Stimulated activated CD4-positive, alpha-beta T cell treated with anti-CD3 and anti-CD28 coated beads, Interleukin-12 subunit alpha, Interleukin-12 subunit beta, amount 100 ng/mL, for 24 hours (primary cell): ENCODE measurements at places on chromosomes 7 and 10.
A peak's percentile ranks its signal among the peaks of the same experiment; 100 is the strongest.

DNA sequence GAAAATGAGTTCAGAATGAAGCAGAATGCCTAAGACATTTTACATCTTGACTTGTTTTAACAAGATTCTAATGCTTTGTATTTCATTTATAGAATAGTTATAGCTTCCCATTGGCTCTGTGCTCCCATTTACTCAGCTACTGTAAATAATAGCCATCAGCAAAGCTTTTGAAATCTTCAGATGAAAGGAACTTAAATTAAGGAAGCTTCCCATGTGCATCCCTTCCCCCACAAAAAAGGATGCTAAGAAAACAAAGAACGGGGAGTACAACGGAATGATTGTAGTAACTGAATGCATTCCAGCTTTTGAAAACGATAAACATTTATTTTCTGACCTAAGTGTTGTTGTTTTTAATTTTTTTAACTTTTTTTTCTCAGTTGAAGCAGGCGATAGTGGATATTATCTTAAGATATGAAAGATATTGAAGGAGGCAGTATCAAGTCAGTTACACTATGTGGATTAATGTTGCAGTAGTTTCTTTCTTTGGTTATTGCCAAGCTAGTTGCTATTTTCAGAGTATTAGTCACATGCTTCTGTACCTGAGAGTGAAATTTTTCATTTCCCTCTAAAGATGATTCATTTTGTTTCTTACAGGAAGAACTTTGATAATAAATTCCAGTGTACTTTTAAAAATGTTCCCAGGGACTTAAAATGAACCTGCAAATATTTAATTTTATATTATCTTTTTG lies 129.2 kb downstream of the KCND2 start:
- no peak for DNase-seq

DNA sequence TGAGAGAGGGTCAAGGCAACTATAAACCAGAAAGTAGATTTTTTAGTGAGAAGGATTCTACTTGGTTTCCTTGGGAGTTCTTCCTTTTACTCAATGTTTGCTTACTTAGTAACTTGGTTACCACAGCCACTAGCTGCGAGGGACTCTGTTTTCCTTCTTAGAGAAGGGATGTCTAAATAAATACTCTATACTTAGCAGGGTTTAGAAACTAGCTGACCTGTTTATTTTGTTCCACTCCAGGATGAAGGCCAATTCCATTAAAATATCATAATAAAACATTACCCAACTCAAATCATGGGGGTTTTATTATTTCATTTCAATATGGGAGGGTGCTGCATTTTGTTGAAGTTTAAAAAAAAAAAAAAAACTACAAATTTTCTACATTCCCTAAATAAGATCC lies 87.3 kb downstream of the PPP1R3A start:
- no peak for DNase-seq

- DNase-seq, result no peak
Observed at GRCh38 chr10:28624351-28624750, 53.0 kb upstream of the BAMBI start.

DNA sequence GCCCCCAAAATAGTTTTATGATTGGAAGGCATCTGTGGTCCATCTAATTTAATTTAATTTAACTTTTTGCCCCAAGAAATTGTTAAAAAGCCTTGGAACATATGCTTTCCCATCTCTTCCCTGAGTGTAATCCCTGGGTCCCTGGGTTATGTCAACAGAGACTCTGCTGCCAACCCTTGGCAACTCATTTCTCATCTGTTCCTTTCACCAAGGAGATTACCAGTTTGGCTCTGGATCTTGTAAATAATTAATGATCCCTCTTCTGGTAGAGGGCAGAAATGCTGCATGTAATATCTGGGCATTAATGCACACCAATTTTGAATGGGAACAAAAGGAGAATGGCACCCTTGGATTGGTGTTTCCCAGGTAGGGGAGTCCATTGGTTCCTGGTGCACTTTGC lies 514.2 kb downstream of the CCSER2 start:
- no peak for DNase-seq

DNA sequence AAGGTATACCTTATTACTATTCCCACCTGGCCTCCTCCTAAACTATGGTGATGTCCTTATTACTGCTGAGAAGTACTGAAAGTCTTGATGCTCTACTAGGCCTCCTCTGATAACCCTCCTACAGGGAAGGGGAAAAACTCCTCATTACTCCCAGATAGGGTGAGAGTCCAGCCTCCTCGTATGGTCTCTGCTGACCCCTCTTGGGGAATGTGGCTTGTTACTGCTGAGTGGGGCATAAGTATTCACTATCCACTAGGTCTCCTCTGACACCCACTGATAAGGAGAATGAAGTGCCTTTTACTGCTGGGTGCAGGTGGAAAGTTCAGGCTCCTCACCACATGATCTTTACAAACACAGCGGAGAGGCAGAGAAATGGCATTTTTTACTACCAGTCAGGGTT lies 222.9 kb downstream of the CHRM2 start:
- DNase-seq, result no peak

DNA sequence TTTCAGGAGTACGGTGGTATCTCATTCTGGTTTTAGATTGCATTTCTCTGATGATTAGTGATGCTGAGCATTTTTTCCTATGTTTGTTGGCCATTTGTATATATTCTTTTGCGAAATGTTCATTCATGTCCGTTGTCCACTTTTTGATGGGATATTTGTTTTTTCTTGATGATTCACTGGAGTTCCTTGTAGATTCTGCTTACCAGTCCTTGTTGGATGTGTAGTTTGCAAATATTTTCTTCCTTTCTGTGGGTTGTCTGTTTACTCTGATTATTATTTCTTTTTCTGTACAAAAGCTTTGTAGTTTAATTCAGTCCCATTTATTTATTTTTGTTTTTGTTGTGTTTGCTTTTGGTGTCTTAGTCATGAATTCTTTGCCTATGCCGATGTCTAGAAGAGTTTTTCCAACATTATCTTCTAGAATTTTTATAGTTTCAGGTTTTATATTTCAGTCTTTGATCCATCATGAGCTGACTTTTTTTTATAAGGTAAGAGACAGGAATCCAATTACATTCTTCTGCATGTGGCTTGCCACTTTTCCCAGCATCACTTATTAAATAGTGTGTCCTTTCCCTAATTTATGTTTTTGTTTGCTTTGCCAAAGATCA lies 320.5 kb downstream of the MAGI2 start:
- no peak for DNase-seq

- no peak for DNase-seq
Observed at GRCh38 chr10:103917302-103918052, 507 bp downstream of the STN1 start.

DNA sequence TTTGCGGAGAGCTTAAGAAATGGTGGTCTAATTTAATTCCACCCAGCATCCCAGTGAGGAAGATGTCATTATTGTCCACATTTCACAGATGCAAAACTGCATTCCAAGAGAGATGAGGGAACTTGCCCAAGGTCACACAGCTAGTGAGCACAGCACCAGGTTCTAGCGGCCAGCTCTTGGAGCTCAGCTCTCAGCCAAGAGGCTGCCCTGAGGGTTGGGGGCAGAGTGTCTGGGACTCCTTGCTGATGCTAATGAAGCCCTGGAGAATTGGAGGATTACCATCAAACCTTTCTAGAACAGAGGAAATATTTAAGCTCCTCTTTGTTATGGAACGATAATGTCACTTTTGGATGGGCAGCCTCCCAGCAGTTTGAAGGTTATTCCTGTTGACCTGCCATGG lies 48.0 kb downstream of the PLPP4 start:
- DNase-seq, result no peak

DNA sequence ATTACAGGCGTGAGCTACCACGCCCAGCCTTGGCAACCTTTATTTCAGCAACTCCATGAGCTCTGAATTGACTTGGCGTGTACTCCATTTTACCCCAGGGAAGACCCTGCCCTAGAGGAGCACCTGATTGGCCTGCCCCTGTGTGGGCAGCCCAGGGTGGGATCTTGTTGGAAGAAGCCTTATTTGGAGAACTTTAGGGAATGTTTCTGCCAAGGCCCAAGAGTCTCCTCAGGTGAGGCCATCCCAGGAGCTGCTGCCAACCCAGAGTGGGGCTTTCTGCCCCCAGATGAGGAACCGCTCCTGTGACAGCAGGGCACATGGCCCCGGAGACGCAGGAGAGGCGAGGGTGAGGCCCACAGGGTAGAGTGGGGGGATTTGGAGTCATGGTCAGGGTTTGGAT lies 42.0 kb downstream of the VWA2 start:
- DNase-seq, result no peak

DNA sequence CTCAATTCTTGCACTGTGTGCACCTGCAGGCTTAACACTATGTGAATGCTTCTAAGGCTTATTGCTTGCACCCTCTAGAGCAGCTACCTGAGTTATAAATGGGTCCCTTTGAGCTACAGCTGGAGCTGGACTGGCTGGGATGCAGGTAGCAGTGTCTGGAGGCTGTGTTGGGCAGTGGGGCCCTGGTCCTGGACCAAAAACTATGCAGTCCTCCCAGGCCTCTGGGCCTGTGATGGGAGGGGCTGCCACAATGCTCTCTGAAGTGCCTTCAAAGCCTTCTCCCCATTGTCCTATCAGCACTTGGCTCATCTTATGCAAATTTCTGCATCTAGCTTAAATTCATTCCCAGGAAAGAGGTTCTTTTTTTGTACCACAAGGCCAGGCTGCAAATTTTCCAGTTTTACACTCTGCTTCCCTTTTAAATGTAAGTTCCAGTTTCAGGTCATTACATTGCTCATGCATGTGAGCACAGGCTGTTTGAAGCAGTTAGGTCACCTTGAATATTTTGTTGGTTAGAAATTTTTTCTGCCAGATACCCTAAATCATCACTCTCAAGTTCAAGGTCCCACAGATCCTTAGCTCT lies 26.0 kb downstream of the KBTBD2 start:
- no peak for DNase-seq

DNA sequence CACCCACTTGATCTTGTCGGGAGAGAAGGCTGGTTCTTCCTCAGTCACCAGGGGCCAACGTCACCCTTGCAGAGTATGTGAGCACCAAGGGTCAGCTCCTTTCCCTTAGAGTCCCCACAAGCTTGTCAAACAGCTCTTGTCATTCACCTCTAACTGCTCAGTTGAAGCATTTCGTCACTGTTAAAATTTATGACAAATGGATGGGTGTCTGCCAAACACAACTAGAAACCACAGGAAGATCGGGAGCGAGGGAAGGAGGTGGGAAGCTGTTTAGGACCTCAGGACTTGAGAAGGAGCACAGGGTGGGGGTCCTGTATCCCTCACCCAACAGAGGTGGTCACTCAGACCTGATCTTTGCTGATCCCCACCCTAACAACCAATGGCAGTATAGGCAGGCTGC lies 373.3 kb upstream of the IGFBP3 start:
- no peak for DNase-seq

- no peak for DNase-seq
Observed at GRCh38 chr7:92588561-92588960, 1.6 kb downstream of the FAM133B start.

DNA sequence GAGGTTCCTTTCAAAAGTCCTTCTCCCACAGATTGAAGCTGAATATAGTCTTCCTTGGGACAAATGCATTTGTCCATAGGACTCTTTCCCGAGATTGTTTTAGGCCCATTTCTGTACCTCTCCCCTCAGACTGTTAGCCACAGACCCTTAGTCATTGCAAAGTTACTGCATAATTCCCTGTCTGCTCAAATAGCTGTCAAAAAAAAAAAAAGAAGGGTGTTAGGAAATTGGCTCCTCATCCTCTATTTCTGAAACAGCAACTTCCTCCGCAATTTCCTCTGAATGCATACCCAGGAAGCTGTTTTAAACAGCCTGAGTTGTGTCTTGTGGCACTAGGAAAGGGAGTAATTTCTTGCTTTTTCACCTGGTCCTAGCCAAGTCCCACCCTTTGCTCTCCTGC lies 5.4 kb downstream of the LRRC4 start:
- no peak for DNase-seq

DNA sequence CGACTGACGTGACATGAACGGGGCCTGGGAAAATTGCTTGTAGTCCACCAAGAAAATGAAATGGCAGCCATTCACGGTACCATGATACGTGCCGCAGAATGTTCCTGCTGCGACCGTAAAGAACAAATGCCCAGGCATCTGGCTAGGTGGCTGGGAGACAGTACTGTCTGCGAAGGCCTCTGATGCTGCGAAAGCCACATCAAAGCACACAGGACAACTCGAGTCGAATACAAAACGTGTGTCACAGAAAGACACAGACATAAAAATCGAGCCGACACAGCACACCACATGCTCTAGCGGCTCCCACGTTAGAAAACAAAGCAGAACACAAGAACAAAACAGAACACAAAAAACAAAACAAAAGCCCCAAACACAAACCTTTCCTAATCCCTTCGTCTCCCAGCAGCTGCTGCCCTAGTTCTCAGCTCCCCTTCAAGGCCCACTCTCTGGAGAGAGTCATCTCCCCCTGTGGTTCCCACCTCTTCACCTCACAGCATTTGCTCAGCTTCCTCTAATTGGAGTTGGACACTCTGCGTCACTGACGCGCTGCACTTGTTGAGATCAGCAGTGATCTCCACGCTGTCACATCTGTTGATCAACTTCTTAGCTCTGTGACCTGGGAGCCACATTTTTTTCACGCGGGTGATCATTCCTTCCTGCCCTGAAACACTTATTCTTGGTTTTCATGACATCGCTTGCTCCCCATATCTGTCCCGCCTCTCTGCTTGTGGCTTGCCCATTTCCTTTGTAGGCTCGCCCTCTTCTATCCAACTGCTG lies 112.2 kb downstream of the CLEC2L start:
- peak; percentile 42 for DNase-seq
